ENCODE measurements at places on chromosomes 4 and X.

GRCh38 chr4:81096566-81096965, 66.1 kb downstream of the BMP3 start:
- no peak for DNase-seq

DNA sequence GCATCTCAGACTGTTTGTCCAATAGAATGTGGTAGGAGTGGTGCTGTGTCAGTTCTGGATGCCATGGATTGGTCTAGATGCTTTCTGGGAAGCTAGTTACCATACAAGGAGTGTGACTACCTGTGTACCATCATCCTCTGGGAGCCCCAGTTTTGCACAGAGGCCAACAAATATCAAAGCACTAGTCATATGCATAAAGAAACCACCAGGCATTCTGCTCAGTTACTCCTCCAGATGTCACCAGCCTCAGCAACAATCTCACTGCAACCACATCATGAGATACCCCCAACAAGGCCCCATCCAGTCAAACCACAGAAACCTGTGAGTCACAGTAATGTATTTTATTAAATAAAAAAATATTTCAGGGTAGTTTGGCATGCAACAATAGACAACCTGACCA, 435.8 kb upstream of the CPEB2 start:
- DNase-seq, result no peak

DNA sequence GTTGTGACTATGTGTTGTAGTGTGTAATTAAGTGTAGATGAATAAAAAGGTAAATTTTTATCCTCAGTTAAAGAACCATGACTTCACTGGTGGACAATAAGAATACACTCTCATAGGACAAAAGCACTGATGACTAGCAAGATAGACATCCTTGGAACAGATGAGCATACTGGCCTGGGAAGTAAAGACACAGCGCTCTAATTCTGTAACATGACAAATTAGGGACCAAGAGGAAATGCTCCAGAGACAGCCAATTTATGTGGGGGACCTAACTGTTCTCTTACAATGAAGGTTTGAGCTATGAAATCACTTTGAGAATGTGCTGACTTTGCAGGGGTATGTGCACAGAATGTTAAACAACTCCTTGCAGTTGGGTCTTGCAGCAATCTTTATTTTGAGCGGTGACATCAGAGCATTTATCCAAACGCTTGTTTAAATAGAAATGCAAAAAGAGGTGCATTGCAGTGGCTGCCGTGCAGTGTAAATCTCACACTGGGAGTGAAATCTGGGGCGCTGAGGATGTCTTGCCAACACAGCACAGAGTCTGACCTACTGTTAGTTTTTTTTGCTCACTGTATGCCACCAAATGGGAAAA, 109.3 kb downstream of the MAGEC2 start:
- DNase-seq, result no peak

DNA sequence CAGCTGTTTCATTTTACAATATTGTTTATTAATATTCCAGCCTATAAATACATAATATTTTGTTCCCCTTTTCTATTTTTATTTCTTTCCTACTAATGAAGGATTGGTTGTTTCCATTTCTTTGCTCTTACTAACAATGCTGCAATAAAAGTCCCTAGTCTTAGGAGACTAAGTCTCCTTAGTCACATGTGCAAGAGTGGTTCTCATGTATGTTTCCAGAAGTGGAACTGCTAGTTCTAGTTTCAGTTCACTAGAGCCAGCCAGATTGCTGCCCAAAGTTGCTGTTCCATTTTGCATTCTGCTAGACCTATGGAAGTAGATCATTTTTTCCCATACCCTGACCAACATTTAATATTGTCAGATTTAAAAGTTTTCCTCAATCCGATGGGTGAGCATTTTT, 44.3 kb downstream of the CNGA1 start:
- no peak for DNase-seq

DNA sequence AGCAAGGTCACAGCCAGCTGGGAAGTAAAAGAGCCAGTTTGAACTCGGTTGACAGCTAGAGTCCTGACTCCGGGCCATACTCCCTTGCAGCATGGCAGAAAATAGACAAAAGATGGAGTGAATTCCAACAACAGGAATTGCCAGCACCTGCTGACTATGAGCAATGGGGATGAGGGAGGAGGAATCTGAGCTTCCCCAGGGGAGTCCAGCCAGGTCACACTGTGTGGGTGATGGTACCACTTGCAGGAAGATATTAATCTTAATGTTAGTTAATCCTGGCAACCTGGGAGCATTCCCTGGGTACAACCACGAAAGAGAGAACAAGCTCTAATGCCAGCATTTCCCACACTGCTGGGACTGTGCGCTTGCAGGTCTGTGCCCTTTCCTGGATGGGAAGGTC, 48.1 kb upstream of the S100G start:
- DNase-seq, result no peak

DNA sequence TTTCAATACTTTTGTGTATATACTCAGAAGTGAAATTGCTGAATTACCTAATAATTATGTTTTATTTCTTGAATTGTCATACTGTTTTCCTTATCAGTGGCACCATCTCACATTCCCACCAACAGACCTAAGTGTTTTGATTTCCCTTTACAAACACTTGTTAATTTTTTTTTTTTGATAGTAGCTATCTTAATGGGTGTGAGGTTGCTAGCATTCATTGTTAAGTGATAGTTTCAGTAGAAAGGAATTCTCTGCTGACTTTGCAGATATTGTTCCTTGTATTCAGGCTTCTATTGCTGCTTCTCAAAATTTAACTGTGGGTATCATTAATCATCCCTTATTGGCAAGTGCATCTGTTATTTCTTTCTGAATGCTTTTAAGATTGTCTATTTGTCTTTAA, 927.5 kb upstream of the SLIT2 start:
- no peak for DNase-seq

GRCh38 chr4:53676402-53676871, 85.2 kb upstream of the LNX1 start:
- no peak for DNase-seq

GRCh38 chrX:118872102-118872566, 48.5 kb downstream of the ZCCHC12 start:
- DNase-seq, result no peak

GRCh38 chr4:21726255-21726815, 222.2 kb downstream of the KCNIP4 start:
- no peak for DNase-seq

GRCh38 chrX:56029188-56029587, 203.0 kb upstream of the KLF8 start:
- no peak for DNase-seq

DNA sequence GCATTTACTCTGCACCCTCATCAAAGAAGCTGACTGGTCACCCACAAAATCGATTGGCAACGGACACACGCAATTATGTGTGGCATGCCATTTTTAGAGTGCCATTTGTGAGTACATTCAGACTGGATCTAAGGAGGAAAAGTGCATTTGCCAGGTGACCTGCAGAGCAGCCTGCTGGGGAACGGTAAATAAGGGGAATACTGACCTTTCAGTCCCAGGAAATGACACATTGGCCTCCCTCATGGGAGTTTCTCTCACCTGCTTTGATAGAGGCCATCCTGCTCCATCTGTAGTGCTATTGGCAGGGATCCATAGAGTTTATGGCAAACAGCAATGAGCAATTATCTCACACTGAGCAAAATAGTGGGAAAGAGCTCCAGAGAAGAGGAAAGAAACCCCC, 127.8 kb downstream of the DDX53 start:
- DNase-seq, result no peak

DNA sequence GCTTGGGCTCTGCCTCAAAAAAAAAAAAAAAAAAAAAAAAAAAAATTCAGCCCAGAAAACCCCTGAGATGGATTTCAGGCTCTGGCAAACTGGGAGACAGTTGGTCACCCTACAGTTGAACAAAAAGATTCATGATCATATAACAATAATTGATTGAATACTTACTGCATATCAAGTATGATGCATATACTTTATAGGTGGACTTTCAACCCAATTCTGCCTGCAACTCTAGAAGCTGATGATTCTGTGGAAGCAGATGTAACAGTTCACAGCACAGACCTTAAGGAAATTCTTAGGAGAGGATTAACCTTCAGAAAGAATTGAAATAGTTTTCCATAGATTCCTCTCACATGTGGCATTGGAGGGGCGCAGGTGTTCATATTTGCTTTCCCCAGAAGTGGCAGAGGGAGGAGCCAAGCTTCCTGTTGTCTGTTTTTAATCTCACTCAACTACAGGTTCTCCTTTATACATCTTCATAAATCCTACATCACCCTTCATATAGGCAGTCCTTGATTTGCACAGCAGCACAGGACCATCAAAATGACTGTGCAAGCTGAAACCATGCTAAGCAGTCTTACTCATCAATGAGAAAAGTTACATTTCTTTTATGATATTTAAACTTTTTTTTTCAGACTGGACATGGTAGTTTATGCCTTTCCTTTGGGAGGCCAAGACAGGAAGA, 149.4 kb upstream of the KLF3 start:
- DNase-seq, result no peak

- DNase-seq, result no peak
These were observed 1692.1 kb downstream of the PCDH19 start for GRCh38 chrX:98717970-98718369.

DNA sequence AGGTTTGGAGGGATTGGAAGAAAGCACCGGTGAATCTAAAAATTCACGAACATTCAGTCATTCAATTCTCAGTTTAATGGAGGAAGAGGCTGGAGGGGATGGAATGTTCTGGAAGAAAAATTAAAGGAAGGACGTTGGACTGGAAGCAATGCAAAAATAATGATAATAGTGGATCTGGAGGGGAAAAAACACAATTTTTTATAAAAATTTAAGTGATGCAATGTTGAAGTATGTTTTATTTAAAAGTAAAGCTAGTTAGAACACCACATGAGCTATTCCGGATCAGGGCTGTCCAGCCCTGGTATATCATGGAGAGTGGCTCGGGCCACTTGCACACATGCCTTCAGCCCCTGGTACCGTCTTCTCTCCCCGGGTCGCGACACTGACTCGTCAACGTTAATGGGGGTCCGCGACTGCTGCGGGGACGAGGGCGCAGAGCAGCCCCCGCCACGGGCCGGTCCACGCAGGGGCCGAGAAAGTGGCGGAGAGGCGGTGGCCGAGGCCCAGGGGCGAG, 204.6 kb downstream of the TENM3 start:
- DNase-seq, result no peak

- DNase-seq, result no peak
These were observed 67.0 kb downstream of the AASDH start for GRCh38 chr4:56320293-56320692.

GRCh38 chr4:108695062-108695461, 44.7 kb downstream of the OSTC start:
- DNase-seq, result no peak

DNA sequence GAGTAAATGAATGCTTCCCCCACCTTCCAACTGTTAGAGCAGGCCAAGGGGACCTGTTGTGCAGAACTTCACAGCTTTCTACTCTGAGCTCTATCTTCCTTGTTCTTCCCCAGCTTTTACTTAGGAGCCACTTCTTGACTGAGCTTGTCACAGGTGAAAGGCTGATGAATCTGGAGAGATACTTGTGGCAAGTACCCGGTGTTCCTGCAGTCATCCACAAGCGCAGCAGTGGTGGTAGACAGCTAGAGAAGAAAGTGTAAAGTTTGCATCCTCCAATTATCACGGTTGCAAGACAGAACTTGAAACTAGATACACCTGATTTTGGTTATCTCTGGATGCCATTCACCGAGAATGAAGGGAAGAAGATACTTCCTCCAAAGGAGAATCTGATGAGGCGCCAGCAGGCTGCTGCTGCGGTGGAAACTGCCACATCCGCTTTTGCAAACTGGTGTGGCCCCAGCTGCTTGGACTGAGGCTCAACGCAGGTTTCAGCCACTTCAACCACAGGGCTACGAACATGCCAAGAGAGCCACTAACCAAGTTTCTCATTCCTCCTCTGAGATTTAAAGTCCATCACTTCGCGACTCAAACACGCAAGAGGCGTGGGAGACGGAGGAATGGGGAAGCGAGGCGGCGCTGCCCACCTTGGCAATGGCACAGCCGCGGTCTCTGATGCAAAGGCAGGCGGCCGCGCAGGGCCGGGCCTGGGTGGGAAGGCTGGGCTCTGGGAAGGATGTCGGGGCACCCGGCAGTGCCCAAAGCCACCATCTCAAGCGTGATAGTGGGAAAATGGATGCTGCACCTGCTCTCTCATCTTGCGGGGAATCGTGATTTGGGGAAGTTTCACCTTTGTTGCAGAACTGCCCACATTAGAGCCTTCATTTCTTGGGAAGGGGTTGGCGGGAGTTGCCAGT, 1.3 kb upstream of the FHIP1A start:
- DNase-seq, result no peak

DNA sequence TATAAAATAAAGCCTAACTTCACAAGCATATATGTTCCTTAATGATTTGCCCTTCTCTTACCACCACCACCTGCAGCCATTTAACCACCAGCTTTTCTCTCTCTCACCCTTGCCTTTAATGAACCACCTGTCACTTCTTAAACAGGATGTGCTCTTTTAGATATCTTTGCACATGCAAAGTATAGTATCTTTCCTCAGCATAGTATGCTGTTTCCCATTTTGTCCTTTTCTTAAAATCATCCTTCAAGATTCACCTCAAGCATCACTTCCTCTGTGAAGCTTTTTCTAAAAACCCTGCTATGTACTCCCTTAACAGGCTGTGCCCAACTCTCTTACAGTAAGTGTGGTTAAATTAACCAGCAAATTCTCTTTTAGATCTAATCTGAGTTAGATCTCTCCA, 8.2 kb upstream of the CNOT6L start:
- DNase-seq, result no peak

- no peak for DNase-seq
These were observed 977 bp downstream of the RNF175 start for GRCh38 chr4:153758688-153759406.

GRCh38 chr4:24794480-24794879, 893 bp upstream of the SOD3 start:
- DNase-seq, result no peak

DNA sequence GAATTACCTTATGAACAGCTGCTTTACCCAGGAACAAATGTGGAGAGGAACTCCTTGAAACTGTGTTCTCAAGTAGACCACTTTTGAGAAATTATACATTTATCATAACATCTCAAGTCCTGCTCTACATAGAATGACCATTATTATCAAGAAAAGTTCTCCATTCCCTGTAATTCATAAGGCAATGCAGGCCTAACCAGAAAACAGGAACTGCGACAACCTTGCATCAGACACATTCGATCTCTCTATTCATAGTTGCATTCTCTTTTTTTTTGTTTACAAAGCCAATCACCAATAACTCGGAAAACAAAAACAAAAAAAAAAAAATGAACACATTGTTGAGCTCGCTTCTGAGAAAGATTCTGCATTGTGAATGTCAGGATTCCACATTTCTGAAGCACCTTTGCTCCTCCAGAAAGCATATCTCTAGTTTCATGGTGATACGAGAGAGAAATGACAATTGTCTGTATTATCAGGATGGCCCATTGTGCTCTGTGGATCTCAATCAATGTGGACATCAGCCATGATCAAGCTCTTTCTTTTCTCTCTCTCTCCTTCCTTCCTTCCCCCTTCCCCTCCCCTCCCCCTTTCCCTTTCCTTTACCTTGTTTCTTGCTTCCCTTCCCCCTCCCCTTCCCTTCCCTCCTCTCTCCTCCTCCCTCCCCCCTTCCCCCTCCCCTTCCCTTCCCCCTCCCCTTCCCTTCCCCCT, 32.4 kb upstream of the CD99 start:
- no peak for DNase-seq

- DNase-seq, result no peak
These were observed 21.3 kb upstream of the UGDH start for GRCh38 chr4:39548425-39549067.
